ENCODE measurements at places on chromosomes 13 and 19.

DNA sequence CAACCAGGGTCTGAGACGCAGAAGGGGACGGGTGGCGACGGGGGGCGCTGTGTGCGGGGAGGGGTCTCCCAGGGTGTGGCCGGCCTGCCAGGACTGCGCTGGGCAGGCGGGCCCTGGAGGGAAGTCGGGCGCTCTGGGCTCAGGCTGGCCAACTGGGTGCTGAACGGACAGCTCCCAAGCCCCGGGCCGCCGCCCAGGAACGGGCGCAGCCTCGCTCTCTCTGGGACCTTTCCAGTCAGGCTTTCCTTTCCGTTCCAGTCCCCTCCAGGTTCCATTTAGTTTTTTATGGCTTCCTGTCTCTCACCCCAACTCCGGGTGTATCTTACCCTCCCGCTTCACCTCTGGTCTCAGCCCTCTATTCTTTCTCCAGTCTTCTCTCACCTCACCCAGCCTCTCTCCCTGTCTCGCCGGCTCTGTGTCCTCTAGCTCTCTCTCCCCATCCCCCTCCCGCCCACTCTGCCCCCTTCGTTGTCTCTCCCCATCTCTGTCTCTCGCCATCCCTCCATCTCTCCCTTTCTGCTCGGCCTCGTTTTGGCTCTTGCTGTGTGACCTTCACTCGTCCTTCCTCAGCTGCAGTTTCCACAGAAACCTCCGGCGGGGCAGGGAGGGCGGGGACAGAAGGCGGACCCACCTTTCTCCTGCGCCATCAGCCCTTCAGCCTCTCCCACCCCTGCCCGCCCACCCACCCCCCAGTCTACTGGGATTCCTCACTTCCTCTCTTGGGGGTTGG lies 3.3 kb upstream of the ATP1A3 start:
- peak; percentile 83 for DNase-seq

GRCh38 chr19:40141551-40141950 lies 49.7 kb upstream of the MAP3K10 start:
- no peak for DNase-seq

- no peak for DNase-seq
Measured at GRCh38 chr19:40278361-40279035, 6.6 kb downstream of the AKT2 start.

DNA sequence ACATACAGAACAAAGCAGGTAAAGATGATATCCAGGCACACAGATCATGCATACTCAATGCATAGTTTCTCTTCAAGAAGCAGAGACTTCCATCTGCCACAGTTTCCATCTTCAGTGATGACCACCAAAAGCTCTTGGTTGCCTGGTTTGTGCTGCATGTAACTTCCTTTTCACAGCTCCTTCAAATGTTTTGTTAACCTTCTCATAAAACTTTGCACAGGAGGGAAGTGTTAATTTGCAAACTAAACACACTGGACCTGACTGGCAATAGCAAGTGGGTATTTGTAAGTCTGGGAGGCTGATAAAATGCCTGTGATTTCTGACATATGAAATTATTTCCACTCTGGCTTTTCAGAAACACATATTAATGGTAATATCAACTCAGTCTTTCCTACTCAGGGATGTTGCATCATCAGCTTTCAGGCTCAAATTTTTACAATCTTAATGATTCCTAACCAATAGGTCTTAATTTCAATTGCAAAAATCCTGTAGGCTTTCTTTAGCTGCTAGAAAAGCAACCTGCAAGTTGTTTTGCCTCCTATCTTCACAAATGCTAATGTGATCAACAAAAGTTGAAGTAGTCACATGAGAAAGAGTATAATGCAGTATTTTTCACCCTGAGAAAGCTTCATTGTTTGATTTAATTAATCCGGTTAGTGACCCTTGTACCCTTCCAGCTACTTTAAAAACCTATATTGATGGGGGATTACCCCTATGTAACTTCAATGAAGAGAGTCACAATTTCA lies 575.6 kb downstream of the DIAPH3 start:
- DNase-seq = no peak

DNA sequence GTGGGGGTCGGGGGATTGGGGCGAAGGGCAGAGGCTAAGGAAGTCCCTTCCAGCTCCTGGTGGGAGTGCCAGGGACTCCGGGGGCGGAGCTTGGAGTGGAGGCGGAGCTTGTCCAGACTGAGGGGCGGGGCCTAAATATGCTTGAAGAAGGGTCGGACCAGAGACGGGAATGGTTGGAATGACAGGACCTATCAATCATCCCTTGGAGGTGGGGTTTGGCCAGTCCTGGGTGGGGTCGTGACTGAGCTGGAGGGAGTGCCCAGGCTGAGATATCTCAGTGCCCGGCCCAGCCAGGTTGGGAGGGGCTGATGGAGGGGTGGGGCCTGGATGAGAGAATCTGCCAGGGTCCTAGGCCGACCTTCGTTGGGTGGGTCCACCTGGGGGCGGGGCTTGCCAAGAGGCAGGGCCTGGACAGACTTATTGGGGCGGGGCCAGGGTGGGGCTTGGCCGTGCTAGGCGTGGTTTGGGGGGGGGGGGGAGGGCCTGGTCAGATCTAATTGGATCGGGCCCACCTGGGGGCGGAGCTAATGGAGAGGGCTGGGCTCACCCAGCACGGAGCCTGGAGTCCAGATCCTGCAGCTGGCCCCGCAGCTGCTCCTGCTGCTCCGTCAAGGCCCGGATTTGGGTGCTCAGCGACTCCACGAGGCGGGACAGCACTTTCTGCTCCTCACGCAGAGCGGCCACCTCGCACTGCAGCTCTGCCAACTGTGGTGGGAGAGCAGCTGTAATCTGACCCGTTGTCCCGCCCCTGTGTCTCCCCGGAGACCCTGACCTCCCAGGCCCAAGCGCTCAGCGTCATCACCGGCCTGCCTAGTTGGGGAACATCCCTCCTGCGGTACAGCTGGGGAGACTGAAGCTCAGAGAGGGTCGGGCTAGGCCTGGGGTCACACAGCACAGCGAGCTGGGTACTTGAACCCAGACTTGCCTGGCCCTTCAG lies 2.6 kb upstream of the WIZ start:
- no peak for DNase-seq

All from GM13977 (cell line).